ENCODE measurements at places on chromosomes 11 and 22.

DNA sequence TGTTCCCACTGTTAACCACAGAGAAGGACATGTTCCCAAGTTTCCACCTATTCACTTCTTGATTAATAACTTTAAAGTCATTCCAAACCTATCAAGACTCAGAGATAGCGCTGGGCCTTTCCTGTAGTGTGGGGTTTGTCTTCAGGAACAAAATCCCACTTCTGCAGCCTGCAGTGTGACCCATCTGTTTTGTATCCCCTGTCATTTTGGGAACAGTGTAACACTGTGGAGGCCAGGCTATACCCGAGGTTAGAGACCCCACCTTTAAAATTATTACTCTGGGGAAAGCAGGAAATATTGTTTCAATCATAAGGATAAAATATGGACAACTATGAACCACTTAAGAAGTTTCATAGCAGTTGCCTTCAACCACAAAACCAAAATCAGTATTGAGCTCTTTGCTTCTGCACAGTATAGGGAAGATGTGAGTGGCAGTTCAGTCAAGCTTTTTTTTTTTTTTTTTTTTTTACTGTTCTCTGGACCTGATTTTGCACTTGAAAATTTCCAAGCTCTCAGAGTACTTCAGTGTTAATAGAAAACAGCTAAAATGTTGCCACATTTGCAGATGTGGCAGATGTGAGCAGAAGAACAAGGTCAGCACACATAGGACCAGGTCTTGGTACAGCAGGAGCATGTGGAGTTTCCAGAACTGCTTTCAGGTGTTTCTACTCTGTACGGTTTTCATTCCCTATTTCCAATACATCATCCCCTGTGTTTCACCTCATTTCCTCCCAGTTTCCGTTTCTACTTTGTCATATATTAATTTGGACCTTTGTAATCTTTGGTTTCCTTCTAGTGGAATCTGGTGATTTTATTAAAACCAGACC, 121.5 kb downstream of the MAML2 start:
- no peak for DNase-seq

GRCh38 chr11:102566112-102566511, 35.6 kb upstream of the MMP7 start:
- DNase-seq, result no peak

GRCh38 chr22:20786536-20786979, 12.6 kb downstream of the SERPIND1 start:
- peak; percentile 42 for DNase-seq

- peak; percentile 59 for DNase-seq
Measured at GRCh38 chr22:41619979-41620588, 759 bp downstream of the DESI1 start.

- DNase-seq, result no peak
Measured at GRCh38 chr11:103681855-103682254, 354.6 kb upstream of the DDI1 start.

GRCh38 chr22:27863001-27863400, 56.1 kb downstream of the PITPNB start:
- no peak for DNase-seq

- no peak for DNase-seq
Measured at GRCh38 chr11:107928767-107929507, 689 bp downstream of the RAB39A start.

GRCh38 chr11:94972700-94973098, 657 bp downstream of the CWC15 start:
- no peak for DNase-seq

DNA sequence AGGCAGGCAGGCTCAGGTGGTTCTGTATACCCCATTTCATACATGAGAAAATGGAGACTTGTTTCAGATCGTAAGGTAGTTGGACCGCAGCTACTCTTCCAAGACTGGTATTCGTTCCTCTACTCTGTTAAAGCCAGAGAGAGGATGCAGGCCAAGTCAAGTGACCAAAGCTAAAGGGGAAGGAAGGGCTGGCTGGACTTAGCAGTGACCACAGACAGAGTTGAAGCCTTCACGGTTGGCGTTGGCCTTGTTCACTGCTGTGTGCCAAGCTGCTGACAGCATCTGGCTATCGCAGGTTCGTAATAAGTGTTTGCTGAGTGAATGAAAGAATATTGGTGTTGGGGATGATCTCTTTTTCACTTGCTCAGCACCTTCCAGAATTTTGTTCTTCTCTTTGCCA, 64.2 kb downstream of the PTPRJ start:
- peak; percentile 59 for DNase-seq

DNA sequence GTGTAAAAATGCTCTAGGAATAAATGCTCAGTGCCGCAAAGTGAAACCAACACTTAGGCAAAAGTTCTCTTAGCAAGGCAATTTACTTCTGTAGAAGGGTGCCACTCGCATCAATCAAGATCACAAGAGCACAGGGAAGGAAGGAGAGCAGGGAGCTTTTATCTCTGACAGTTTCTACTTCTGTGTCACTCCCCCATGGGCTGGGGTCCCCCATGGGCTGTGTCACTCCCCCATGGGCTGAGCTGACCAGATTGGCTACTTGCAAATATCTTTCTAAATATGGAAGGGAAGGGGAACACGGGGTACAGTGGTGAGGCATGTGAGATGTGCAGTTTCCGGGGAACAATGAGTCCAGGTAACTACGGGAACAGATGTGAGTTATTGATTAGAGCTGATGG, 397 bp downstream of the OR52N2 start:
- no peak for DNase-seq

- DNase-seq, result no peak
Measured at GRCh38 chr11:85673393-85673792, 8.5 kb upstream of the CREBZF start.

- no peak for DNase-seq
Measured at GRCh38 chr11:5317292-5317691, 6.8 kb downstream of the OR51B2 start.

DNA sequence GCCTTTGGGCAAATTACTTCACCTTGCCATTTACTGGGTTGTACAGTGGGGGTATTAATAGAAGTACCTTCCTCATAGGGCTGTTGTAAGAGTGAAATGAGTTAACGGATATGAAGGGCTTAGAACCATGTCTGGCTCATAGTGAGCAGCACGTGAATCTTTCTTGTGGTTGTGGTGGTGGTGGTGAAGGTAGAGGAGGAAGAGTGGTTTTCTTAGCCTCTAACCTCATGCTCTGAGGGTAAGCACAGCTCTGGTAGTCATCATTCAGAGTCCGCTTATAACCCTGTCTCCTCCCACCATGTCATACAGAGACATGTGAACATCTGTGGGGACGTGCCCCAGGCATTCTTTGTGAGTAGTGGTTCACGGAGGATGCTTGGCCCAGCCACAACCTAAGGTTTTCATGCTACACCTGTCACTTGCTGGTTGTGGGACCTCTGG, 43.6 kb downstream of the TEAD1 start:
- no peak for DNase-seq

DNA sequence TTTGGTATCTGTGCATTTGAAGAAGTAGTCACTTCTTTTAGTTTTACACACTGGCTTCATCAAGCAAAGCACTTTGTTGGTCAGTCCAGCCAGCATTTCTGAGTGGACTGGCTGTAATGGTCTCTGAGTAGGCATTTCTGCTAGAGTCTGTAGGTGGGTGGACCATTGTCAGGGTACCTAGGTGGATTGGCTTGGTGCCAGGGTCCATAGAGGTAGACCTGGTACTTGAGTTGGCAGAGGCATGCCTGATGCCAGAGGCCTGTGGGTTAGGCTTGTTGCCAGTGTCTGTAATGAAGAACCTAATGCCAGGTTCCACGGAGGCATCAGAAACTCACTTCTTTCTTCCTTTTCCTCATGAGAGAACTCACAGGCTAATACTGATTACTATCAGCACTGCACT, 157.9 kb upstream of the C11orf87 start:
- peak; percentile 14 for DNase-seq

GRCh38 chr11:103903621-103904323, 132.7 kb upstream of the DDI1 start:
- DNase-seq, result no peak

DNA sequence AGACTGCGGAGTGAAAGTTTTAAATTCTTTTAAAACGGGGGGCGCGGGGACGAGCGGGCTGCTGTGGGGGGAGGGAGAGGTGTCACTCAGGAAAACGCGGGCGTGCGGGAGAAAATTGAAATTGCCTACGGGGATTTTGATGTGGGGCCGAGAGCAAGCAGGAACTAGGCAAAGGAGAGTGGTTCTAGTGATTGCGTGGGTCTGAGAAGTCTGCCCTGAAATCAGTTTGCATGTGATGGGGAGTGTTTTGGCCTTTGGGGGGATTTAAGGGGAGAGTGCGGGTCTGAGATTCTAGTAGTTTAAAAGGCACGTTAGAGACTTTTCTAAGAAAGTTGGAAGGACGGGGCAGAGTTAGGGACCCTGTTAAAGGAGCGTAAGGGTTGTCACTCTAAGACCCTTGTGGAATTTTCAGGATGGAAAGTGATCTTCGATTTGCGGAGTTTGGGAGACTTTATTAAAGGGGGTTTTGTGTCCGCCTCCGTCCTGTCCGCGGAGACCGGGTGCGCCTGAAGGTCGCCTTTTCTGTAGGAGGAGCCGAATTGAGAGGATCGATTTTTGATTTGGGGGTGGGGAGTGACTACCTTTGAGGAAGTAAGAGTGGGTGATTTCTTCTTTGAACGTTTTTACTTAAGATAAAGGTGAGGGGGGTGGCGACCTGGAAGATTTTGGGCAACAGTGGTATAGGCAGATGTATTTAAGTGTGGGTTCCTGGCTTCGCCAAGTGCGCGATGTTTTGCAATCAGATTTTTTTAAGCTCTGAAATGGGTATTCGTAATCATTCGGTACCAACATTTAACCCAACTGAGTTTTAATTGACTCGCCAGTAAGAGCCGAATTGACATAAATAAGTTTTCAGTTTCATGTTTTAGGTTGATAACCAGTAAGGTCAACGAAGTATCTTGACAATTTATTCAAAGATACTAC, 1.1 kb downstream of the EED start:
- peak; percentile 10 for DNase-seq

DNA sequence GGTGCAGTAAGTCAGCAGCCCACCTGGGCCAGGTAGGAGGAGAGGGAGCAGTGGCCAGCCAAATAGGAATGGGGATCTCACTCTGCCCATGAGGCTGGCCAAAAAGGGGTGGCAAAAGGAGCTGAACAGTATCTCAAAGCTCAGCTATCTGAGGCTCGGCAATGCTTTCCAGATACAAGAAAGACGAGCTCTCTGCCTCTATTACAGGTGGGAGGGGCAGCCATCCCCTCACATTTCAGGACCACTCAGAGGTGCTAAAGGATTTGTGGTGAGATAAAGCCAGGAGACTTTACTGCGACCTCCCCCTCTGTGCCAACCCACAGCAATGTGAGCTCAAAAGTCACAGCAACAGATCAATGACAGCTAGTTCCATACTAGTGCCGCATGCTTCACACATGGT, 42.1 kb upstream of the GALNT18 start:
- DNase-seq, result no peak

DNA sequence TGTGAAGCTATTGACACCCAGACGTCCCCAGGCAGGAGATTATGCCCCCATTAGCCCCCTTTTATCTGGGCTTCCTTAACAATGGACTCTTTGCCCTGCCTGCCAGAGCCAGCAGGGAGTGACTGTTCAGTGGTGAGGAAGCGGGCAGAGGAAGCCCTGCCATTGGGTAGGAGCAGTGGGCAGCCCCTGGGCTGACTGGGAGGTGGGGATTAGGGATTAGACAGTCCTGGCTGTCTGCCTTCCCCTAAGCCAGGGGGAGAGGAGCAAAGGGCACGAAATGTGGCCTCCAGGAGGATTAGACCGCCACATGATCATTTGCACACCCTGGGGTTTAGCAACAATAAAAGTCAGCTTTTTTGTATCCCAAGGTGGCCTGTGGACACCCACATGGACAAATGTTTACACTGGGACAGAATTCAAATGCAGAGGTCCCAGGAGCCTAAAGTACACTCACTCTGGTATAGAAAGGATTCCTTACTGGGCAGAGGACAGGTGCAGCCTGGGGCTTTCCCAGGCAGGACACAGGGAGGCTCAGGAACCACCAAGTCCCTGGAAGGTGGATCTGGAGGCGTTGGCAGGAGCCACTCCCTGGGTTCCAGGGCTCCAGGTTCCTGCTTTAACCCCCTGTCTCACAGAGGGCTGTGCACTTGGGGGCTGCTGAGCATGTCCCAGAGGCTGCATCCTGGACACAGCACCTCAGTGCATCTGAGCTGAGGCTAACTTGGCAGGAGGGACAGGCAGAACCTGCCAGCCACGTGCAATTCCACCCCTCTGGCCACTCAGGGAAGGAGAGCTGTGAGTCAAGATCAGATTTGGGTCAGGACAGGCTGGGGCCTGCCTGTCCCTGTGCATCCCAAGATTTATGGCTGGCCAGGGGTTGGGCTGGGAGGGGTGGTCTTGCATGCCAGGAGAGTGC, 2.1 kb downstream of the PNPLA3 start:
- no peak for DNase-seq

- no peak for DNase-seq
Measured at GRCh38 chr11:110161061-110161460, 67.9 kb downstream of the ZC3H12C start.

DNA sequence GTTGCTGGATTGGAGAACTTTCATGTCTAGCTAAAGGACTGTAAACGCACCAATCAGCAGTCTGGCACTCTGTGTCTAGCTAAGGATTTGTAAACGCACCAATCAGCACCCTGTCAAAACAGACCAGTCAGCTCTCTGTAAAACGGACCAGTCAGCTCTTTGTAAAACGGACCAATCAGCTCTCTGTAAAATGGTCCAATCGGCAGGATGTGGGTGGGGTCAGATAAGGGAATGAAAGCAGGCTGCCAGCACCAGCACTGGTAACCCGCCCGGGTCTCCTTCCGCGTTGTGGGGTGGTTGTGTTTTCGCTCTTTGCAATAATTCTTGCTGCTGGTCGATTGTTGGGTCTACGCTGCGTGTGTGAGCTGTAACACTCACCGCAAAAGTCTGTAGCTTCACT, 11.3 kb downstream of the MYO18B start:
- DNase-seq, result no peak

- no peak for DNase-seq
Measured at GRCh38 chr11:45748801-45749200, 56.1 kb upstream of the SLC35C1 start.

DNA sequence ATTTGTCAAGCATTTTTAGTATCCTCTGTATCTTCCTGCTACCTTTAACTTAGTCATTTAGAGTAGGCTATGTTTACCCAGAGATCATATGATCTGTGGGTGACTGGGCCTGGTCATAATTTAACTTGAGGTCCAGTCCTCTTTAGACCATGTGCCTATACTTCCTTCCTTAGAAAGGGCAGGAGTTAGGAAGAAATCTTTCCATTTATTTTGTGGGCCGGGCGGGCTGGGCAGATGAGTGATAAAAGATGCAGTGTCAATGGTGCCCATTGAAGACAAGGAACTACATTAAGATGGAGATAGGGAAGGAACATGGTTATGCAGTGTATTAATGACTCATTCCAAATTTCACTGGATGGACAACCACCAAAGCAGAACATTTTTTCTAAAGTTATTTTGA, 30.9 kb upstream of the PDE3B start:
- DNase-seq, result no peak

DNA sequence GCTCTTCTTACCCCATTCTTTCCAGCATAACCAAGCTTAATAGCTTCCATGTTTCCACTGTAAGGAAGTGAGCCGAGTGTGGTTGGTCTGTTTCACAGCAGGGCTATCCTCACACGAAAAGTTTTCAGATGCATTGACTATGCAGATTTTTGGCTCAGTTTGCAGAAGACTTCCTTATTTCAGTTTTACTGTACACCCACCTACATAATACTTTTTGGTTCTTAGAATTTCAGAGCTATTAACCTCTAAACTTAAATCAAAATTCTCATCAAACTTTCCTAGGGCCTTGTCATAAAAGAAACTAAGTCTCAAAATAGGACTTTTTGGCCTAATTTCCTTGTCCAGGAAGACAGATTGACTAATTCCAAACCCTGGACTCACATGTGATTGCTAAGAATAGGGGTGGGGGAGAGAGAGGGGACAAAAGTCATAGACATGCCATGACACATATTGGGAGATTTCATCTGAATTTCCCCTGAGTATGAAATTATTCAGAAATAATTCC, 7.3 kb upstream of the EHF start:
- DNase-seq, result no peak

GRCh38 chr11:116857936-116858335, 20.5 kb upstream of the APOA1 start:
- no peak for DNase-seq

Measured in body of pancreas (tissue), 4 donors.